ENCODE measurements at places on chromosomes 5 and 9. TPM values are rescaled to one million over a fixed set of nuclear protein-coding genes. Genes with fewer than 3 reads are reported as not detected.

The RNF183 gene
- total RNA-seq, result not detected

The FAM219A gene
- 84.0 TPM for total RNA-seq

The PHF24 gene
- 0.11 TPM for total RNA-seq

The APBA1 gene
- 1.4 TPM for total RNA-seq

The ZDHHC11 gene
- total RNA-seq, result 1.6 TPM

The ADAMTS16 gene
- 0.27 TPM for total RNA-seq

The LPAR1 gene
- 6.1 TPM for total RNA-seq

The MYOZ3 gene
- 29.7 TPM for total RNA-seq

The ST8SIA4 gene
- total RNA-seq, result 0.77 TPM

The STC2 gene
- total RNA-seq, result 2.1 TPM

The CCT5 gene
- total RNA-seq, result 211 TPM

The RASEF gene
- total RNA-seq, result 0.11 TPM

DNA sequence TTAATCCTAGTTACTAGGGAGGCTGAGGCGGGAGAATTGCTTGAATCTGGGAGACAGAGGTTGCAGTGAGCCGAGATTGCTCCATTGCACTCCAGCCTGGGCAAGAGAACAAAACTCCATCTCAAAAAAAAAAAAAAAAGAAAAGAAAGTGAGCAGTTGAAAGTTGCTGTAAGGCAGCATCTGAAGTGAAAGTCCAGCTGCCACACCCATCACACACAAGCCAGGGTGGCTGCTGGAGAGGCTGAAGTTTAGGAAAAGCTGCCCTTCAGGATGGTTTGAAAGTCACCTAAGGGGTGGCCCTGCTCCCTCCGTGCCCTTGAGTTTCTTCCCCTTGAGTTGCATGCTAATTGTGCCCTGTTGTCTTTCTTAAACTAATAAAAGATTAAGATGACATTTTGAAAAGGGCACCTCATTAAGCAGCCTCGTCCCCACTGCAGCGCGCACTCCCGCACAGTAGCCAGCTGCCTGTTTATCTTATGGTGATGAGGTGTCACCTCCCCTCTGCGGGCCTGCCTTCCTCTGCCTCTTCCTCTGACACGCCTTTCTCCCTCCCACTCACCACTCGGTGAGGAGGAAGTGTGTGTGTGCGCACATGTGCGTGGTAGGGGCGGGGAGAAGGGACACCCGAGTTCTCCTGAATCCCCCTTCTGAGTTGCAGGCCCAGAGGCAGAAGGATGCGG is 104.2 kb upstream of the PANK3 start:
- DNase-seq, result no peak

- DNase-seq, result no peak
Measured at GRCh38 chr5:6730807-6731206, 17.6 kb downstream of the TENT4A start.

DNA sequence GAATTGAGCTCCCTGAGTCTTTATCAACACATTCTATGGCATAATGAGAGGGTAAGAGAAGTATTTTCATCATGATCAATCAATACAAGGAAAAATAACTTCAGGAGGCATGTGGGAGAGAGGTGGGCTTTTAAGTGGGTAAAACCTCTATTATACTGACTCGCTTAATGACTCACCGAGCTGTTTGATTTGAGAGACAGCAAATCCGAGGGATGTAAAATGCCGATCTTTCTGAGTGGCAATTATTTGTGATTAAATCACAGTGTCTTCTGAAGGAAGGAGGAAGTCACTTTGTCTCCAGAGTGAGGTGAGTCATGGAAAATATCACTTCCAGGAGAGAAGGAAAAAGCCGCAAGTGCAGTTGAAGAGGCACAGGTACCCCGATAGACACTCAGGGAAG is 320.4 kb downstream of the DRD1 start:
- DNase-seq, result no peak

GRCh38 chr9:114223564-114224246 is 68.4 kb downstream of the COL27A1 start:
- DNase-seq, result no peak

DNA sequence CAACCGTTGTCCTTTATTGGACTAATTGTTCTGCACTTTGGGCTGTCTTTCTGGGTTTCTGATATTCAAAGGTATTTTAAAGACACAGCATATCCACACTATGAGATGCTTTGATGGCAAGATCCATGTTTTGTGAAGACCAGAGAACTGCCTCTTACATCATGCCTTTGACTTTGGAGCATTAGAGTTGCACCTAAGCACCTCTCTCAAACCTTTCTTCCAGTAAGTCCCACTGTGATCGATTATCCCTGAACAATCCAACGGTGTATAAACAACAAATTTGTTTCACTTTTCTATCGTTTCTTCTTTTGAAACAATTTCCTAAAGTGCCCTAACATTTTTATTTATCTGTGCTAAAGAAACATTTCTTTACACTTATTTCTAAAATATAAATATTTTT is 144.4 kb downstream of the KCTD16 start:
- no peak for DNase-seq

GRCh38 chr5:143398053-143398355 is 5.5 kb downstream of the NR3C1 start:
- DNase-seq, result no peak

GRCh38 chr5:82676661-82677060 is 398.5 kb upstream of the RPS23 start:
- no peak for DNase-seq

DNA sequence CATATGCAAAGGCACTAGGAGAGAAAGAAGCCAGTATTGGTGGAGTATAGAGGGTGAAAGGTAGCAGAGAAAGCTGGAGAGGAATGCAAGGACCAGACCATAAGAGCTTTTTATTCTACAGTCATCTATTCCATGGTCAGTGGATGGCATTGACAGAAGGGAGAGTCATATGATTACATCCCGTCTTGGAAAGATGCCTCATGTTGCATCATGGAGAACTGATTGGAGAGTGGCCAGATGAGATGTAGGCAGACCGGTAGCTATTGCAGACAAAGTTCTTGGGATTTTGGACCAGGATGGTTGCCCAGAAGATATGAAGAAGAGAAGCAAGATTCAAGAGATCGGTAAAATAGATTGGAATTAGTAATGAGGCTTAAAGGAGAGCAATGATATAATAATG is 260.7 kb downstream of the CHSY3 start:
- DNase-seq, result no peak

DNA sequence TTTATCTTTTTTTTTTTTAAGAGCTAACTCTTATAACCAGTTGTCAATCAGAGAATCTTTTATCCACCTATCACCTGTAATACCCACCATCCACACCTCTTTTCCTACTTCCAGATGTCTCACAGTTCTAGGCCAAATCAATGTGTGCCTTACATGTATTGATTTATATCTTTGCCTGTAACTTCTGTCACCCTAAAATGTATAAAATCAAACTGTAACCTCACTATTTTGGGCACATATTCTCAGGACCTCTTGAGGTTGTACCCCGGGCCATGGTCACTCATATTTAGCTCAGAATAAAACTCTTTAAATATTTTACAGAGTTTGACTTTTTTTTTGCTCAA is 404.7 kb upstream of the RORB start:
- DNase-seq, result no peak

DNA sequence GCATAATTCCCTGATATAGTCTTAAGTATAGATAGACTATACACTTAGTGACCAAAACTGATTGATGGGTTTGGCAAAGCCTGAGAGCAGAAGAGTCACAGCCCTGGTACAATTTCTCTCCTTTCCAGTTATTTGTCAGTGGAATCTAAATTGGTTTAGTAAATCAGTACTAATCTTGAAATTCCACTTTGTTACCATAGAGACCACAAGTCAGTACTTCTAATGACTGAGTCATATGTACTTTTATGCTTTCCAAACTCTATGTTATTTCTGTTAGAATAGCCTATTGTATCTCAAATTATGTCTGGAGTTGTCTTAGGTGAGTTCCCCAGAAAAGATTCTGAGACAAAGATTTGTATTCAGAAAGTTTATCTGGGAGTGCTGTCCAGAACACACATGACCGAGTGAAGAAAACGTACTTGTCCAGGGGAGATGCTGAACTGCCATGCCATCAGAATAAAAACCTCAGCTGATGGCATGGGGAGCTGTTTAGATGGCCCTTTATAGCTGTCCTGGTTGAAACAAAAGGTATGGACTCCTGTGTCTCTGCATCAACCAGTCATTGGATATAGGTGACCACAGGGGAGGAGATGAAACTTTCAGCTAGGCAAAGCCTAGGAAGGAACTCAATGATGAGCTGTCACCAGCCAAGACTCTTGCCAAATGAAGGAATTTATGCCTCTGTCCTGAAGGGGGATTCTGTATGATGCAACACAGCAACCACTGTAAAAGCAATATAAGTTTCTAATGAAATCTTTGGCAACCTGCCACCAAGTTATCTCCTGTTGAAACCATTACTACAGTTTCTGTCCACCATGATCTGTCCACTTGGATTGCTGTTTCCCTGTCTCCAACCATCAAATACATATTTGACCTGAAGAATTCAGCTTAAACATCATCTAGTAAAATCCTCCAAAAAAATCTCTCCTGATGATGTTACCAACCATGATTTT is 18.0 kb upstream of the SMC2 start:
- no peak for DNase-seq

- no peak for DNase-seq
Measured at GRCh38 chr5:132539716-132540115, 3.6 kb downstream of the IL5 start.

DNA sequence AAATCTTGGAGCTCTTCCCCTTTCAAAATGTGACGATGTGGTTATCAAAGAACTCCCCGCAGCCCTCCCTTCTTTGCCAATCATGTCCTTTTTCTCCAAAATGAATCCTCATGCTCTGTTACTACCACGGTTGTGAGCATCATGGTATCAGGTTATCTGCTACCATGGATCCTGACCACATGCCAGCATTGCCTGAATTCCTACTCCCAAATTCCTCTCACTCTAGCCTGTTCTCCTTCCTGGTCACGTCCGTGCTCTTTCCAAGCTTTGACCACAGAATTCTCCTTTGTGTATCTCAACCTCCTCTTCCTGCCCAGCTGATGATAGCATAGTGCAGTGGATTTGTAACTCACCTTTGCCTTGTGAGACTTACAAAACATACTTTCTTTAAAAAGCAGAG is 59.5 kb upstream of the FBXL7 start:
- no peak for DNase-seq

DNA sequence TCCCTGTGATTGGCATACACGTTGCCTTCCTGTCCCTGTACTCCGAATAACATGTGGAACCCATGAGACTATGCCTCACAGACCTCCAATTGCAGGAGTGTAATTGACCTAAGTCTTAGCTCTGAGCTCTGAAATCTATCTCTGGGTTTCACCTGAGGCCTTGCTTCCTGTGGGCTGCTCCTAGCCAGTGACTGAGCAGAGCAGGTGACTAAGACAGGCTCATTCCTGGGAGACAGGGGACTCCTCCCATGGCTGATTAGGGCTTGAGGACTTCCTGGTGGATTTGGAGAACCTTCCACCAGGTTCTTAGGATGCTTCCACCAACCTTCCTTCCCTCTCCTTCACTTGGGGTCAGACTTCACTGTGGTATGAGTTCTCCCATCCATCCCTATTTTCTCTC is 22.3 kb upstream of the MIER3 start:
- no peak for DNase-seq

GRCh38 chr9:4891674-4892073 is 93.4 kb upstream of the JAK2 start:
- DNase-seq, result no peak

- no peak for DNase-seq
Measured at GRCh38 chr5:174680901-174681565, 43.3 kb upstream of the MSX2 start.

- DNase-seq, result no peak
Measured at GRCh38 chr9:1096155-1096964, 46.2 kb downstream of the DMRT2 start.

DNA sequence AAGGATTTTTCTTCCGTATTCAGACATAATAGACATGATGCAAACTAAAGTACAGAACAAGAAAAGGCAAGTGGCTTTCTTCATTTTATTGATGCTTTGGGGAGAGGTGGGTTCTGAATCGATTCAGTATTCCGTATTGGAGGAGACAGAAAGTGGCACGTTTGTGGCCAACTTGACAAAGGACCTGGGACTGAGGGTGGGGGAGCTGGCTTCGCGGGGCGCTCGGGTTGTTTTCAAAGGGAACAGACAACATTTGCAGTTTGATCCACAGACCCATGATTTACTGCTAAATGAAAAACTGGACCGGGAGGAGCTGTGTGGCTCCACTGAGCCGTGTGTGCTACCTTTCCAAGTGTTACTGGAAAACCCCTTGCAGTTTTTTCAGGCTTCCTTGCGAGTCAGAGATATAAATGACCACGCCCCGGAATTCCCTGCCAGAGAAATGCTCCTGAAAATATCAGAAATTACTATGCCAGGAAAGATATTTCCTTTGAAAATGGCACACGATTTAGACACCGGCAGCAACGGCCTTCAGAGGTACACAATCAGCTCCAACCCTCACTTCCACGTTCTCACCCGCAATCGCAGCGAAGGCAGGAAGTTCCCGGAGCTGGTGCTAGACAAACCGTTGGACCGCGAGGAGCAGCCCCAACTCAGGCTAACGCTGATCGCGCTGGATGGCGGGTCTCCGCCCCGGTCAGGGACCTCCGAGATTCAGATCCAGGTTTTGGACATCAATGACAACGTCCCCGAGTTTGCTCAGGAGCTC is 551 bp downstream of the PCDHB6 start:
- no peak for DNase-seq

DNA sequence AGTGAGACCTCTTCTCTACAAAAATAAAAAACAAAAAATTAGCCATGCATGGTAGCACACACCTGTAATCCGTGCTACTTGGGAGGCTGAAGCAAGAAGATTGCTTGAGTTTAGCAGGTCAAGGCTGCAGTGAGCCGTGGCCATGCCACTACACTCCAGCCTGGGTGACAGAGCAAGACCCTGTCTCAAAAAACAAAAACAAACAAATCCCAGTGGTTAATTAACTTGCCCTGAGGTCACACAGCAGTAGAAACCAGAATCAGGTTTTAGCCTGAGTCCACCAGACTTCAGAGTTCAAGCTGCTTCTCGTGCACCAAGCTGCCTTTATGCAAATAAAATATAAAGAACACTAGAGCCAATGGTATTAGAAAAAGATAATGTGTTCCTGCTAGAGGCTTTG is 169.7 kb downstream of the GOLPH3 start:
- DNase-seq, result no peak

- DNase-seq, result no peak
Measured at GRCh38 chr9:130185017-130185416, 12.8 kb downstream of the NCS1 start.

DNA sequence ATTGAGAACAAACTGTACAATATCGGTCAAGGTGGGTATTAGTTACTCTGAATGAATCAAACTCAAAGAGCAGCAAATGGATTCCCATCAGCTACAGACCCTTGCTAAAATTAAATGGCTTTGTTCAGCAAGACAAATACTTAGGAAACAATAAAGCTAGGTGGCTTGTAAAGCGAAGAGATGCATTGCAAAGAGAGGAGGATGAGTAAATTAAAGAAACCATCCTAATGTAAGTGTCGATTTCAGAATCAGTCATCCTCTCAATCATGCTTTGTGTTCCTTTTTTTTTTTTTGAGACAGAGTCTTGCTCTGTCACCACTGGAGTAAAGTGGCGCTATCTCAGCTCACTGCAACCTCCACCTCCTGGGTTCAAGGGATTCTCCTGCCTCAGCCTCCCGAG is 359.2 kb upstream of the ZNF462 start:
- no peak for DNase-seq
